ENCODE measurements at places on chromosomes 2 and 18.

GRCh38 chr2:173008786-173009185 lies 66.9 kb upstream of the MAP3K20 start:
- DNase-seq, result no peak

DNA sequence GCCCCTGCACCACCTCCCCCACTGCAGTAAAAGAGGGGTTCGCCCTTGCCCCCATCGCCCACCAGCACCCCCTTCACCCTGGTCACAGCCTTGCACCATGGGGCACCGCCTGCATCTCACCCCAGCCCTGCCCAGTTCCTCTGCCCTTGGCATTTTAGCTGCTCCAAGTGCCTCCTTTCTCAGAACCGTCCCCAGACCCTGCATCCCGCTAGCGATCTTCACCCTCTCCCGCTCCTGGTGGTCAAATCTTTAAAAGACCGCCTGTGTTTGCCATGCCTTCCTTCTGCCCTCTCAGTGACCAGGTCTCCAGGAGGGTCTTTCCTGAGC lies 114.7 kb upstream of the OTOS start:
- DNase-seq, result no peak

DNA sequence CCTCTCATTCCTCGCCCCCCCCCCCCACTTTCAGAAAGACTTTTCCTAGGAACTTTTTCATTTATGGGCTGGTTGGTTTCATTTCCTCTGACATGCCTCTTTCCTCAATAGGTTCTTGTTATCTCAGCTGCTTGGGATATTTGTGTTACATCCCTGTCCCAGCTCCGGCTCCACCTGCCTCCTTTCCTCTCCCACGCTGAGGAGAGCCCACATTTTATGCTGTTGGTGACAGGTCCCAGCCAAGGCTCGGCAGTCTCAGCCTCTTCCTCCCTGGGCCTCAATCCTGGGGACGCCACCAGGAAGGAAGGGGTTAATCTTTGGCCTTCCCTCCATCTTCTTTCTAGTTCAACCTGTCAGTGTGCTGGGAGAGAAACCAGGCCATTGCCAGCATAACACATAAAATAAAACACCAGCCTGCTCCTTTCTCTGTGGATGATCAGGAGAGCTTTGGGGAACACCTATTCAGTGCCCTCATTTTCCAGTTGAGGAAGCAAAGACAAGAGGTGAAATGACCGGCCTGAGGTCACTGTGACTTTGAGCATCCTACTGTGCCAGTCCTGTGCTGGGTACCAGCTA lies 216.9 kb upstream of the TNP1 start:
- DNase-seq, result no peak

- no peak for DNase-seq
Measured at GRCh38 chr2:10331702-10332401, 29.1 kb downstream of the HPCAL1 start.

DNA sequence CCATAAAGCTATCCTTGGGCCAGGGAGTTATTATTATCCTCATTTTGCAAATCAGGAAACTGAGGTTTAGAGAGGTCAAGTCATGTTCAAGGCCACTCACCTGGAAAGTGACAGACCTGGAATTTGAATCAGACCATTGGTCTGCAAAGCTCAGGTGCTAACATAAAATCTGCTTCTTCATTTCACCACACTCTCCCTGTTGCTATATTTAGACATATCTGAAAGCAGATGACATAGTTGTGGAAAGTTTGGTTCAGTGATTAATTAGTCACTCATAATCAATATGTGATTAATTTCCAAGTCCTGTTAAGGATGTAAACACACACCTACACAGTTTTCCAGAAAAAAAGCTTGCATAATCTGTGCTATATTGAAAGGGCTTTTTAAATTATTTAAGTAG lies 57.4 kb downstream of the LINC00305 start:
- no peak for DNase-seq

- peak; percentile 57 for DNase-seq
Measured at GRCh38 chr2:238513346-238513745, 86.6 kb downstream of the ASB1 start.

DNA sequence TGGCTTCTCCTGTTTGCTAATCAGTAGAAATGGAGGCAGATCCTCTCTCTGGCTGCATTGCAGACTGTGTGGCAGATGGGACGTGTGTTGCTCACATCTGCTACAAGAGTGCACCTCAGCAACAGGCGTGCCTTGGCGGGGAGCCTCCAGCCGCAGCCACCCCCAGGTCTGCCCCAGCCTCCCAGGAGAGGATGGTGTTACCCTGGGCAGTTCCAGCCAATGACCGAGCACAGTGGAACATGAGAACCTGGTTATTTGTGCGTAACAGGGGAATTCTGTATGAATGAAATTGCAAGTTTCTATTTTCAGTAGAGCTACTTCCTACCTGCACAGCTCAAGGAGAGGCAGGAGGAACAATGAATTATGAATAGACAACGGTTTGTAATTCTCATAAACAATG lies 130.6 kb upstream of the CBLN2 start:
- DNase-seq, result no peak

DNA sequence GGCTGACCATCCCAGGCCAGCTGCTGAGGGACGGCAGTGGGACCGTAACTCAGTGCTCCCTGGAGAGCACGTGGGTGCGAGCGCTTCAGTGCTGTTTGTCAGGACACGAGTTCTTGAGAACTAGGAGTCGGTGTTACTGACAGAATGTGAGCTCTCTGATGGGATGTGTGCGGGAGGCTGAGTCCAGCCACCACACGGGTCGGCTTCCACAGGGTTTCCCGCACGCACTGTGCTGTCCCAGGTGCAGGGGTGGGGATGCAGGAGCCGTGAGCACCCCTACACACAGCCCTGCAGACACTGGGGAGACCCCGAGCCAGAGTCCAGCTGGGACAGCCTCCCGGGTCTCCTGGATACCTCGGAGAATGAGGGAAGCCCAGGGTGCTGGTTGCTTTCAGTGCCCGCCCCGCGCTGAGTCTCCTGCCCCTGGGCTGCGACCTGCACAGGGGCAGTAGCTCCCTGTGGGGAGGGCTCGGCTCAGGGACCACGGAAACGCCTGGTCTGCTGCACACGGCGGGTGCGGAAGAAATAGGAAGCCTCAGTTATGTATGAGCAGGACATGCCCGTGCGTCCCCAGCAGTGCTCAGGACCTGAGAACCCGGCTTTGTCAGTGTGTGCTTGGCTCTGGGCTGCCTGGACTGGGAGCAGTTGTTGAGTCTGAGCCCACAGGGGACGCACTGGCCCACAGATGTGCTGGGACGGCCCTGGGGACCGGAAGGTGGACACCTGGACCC lies 71.2 kb downstream of the KCNG2 start:
- DNase-seq, result no peak

DNA sequence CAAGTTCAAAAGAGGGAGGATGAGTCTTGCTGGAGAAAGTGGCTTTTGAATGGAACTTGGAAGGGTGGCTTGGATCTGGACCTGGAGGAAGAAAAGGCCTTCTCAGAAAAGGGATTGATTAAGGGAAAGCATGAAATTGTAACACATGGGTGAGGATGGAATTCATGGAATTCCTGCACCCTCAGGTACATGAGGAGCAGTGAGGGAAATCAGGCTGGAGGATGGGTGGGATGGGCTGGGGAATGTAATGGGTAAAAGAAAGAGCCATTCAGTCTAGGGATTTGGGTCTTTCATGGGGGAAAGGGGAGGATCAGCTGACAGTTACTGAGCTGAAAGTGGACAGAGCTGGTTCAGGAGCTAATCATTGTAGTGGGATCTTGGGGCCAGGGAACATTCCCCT lies 51.2 kb upstream of the HAAO start:
- DNase-seq, result no peak

DNA sequence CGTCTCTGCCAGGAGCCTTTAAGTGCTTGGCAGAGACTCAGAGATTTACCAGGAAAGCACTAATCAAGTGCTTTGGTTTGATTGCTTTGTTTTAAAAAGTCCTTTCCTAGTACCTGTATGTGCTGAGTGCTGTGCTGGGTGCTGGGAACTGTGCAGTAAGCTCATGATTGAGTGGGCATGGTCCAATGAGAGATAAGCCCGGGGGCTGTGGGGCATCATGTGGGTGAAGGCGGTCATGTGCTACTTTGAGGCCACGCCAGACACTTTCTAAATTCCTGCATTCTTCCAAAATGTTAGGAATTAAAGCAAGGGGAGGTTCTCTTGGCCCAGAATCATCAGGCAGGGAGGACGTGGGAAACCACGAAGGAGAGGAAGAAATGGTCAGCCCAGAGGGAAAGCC lies 109.0 kb downstream of the ACAA2 start:
- DNase-seq, result no peak

DNA sequence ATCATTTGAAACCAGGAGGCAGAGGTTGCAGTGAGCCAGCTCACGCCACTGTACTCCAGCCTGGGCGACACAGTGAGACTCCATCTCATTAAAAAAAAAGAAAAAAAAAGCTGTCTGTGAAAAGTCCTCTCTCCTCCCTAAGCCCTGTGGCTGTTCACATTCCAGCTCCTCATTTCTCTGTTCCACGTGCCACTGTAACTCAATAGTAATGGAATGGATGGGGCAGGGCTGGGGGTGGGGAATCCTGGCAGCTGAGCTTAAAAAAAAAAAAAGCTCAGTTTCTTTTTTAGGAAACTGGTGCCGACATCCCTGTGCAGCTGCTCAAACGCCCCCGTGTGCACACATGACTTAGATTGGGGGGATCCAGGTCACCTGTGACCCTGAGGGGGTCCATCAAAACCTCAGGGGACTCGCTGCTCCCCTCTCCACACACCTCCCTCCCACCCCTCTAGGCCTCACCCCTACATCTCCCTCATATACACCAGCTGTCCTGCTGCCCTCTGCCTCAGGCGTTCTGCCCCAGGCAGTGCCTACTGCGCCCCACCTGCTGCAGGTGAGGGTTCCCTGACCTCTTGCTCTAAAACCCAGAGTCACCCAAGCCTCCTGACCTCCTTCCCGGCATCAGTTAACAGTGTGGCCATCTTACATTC lies 255.4 kb downstream of the AGAP1 start:
- no peak for DNase-seq

GRCh38 chr2:35099342-35099741 lies 1256.2 kb upstream of the CRIM1 start:
- no peak for DNase-seq

GRCh38 chr2:236512902-236513435 lies 56.7 kb upstream of the ACKR3 start:
- DNase-seq, result peak; percentile 61

- peak; percentile 37 for DNase-seq
Measured at GRCh38 chr2:61177727-61178549, 15.9 kb downstream of the C2orf74 start.

DNA sequence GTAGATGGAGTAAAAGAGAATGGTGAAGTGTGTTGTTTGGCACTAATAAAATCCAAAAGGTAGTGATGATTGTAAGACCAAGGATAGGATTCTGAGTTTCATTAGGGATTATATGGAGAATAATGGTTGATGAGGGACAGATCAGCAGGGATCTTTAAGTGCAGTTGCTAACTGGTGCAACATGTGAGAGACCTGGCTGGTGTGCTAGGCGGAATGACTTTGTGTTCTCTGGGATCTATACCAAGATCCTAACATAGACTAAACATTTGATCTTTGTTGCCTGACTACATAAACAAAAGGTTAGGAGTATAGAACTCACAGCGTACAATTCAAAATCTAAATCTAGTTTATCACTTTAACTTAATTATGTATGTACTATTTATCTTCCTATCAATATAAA lies 135.4 kb downstream of the PTRHD1 start:
- no peak for DNase-seq

DNA sequence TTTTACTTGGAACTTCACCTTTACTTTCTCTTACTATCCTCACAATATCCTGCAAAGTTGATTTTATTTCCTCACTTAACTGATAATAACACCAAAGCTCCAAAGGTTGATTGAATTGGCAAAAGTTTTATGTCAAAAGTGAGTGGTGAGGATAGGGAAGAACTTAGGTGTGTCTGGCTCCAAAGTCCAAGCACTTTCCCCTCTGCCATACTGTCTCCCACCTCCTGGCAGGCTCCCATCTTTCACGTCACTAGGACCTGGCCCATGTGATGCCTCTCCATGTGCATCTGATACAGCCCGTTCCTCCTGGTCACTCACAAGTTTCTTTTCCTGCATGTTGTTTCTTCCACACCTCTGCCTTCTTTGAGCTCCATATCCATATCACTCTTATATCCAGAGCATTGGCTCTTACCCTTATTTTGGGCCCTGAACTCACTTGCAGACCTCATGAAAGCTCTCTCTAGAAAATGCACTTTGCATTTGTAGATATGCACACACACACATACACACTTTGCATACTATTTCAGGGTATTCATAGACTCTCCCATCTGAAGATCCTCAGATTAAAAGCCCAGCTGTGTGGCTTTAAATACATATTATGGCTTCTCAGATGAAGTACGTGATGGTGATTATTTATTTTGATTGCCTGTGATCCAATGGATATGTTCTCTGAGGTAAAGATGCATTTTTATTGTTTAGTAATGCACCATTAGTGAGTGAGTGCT lies 12.3 kb downstream of the MEP1B start:
- no peak for DNase-seq

DNA sequence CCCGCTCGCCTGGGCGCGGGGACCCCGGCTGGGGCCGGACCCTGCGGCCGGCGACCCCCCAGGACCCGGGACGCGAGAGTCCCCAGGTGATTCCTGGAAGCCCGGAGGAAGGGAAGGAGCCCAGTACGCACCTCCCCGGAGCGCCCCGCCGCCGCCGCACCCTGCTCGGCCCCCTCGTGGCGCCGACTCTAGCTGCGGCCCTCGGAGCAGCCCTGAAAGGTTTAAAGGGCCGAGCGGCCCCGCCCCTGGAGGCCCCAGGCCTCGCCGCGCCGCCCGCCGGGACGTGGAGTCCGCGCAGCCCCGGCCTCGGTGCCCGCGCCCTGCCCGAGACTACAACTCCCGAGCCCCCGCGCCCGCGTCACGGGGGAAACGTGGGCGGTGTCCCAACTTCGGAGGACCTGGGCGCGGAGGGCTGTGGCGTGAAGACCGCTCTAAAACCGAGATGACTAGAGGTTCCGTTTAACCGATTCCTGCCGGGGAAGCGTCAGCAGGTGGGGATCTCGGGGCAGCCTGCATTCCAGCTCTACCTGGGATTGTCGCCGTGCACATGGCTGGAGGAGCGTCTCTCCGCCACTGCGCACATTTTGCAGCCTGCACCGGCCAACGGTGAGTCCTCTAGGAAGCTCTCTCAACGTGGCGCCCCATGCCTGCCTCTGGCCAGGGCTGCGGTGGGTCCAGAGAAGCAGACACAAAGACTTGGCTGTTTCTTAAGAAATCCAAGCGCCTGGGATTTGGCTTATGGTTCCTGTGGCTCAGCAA lies at the start of gene TMEM150A:
Gene TMEM150A (minus strand): TSS at position 223 of the 759 bp plus-strand sequence. CDS start 750 bp downstream, outside the sequence.
- peak; percentile 93 for DNase-seq

Measured in ACHN (cell line).